ENCODE measurements at places on chromosomes 7 and 10.

DNA sequence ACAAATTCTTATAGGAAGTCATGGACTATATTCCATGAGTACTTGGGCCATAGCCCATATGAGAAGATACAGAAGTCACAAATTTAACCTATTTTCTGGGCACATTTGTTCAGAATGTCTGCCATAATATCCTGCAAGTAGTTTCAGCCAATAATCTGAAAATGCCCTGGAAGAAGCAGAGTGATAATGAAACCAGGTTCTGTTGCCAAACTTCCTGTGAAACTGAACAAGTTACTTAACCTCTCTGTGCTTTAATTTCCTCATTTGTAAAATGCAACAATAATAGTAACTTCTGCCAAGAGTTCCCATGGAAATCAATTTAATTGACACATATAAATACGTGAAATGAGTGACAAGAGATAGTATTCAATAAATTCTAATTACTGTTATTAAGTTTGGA, 88.8 kb downstream of the SEMA3C start:
- DNase-seq: no peak

GRCh38 chr10:88478256-88478655, 104.9 kb downstream of the RNLS start:
- peak; percentile 97 for DNase-seq

- no peak for DNase-seq
Measured at GRCh38 chr7:16347827-16348192, 73.5 kb downstream of the CRPPA start.

- DNase-seq: no peak
Measured at GRCh38 chr7:129327076-129327475, 102.2 kb downstream of the AHCYL2 start.

DNA sequence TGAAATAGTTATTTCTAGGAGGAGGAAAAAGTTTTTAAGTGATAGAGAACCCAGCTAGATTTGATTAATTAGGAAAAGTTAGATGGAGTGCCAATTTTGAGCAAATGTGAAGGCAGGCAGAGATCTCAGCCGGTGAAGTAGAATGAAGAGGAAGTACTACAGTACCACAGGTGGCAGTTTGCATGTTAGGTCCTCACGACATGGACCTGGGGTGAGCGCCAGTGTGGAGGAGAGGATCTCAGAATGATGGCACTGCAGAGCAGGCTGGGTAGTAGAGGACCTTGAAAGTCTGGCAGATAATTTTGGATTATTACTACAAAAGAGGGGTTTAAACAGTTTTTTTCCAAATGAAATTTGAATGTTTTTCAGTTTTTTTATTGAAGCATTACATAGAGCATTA, 81.1 kb downstream of the GNAI1 start:
- no peak for DNase-seq

DNA sequence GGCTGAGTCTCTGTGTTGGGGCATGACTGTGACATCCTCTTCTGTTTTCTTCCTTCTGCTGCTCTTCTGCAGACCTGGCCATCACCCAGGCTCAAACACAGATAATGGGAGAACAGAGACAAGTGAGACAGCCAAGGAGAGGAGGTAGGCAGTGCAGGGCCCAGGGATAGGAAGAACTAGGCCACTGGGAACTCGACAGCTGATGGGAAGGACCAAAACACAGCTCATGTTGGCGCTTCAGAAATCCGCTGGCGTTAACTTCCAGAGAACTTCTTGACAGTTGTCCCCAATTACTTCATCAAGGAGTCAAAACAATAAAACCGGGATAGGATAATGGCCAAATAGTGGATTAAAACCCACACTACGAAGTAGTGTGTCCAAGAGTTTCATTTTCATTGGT, 97.0 kb upstream of the PALS2 start:
- no peak for DNase-seq

DNA sequence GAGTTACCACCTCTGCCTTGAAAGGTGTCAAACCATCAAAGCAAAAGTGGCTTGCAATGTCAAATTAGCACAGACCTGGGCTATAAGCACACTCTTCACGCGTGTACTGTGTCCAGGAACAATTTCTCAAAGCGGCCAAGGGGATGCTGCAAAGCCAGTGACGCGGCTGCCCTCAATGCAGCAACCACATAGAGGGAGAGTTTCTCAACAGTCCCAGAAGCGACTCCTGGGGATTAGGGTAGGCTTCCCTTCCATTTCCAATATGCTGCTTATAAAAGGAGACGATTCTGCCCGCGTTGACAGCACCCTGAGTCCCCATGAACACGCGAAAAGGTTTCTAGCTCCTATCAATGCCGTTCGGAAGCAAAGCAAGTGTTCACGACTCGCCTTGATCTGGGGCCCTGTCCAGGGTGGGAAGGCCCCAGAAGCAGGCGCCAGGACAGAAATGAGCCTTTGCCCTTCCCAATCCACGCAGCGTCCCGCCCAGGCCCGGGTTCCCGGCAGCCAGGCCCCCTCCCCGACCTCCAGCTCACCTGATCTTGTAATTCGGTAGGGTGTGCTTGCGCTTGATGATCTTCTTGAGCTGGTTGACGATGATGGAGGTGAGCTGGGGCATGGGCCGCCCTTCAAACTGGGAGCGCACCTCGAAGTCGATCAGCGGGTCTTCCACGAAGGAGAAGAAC, 1.3 kb downstream of the PDZD8 start:
- DNase-seq: peak; percentile 57

Measured in mammary epithelial cell (primary cell).